ENCODE measurements at places on chromosomes 3 and 15.

DNA sequence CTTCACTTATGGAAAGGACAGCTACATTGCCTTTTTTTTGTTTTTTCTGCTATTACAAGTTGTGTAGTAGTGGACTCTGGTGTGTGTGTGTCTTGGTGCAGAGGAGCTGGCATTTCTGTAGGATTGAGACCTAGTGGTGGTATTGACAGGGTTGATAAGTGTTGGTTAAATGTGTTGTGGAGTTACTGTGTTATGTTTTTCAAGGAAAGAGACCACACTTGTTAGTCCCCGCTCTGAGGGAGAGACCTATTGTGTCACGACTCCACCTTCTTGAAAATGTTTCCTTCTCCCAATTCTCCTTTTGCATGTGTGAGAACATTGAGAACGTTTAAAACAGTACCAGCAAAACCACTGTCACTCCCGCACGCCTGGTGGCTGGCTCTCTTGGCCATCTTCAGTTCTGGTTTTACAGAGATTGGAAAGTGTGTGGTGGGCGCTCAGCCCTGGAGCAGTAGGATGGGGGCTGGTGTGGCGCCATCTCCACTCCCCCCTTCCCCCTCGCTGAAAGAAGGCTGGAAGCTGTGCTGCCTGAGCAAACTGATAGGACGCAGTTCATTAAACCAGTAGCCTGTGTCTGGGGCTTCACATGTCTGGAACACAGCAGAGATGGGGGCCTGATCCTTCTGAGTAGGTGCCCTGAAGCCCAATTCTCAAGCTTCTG, 5.5 kb downstream of the KLF13 start:
- no peak for DNase-seq

GRCh38 chr15:57866149-57866736, 159.7 kb downstream of the POLR2M start:
- peak; percentile 43 for DNase-seq

GRCh38 chr3:188064831-188065493, 89.0 kb upstream of the LPP start:
- no peak for DNase-seq

DNA sequence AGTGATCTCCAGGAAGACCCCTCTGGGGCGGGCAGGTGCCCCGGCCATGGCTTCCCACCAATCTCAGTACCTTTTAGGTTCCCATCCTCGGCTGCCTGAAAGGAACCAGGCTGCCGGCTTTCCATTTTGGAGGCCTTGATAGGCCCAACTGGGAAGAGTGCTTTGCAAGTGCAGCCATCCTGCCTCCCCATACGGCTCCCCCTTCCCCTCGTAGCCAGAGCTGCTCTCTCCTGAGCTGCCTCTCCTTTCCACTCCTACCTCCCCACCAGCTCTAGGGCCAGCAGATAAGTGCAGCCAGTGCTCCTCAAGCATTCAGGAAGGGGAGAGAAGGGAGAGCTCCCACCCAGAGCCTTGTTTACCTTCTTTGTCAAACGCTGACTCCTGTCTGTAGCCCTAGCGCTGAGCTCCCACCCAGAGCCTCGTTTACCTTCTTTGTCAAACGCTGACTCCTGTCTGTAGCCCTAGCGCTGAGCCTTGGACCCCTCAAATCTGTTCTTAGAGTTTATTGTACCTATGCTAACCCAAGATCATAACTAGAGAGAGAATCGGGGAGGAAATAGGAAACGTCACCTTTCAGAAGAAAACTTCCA, 133.0 kb downstream of the LRRK1 start:
- DNase-seq, result no peak

GRCh38 chr15:78914027-78914764, 30.6 kb downstream of the CTSH start:
- no peak for DNase-seq

- DNase-seq, result peak; percentile 28
Observed at GRCh38 chr15:58066042-58066867, 744 bp upstream of the ALDH1A2 start.

DNA sequence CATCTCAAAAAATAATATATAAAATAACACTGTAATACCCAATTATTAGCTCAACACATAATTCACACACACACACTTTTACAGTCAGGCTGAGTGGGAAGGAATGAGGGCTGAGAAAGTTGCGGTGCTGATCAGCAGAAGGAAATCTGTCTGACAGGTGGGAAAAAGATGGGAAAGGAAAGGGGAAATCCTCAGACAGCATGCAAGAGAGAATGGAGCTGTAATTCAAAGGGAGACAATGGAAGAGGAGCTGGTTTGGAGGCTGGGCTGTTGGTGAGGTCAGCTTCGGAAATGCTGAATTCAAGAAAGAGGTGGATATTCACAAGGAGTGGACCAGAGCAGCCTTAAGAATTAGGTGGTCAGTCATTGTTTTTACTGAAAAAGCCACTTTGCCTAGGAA, 121.6 kb upstream of the LMOD3 start:
- no peak for DNase-seq

DNA sequence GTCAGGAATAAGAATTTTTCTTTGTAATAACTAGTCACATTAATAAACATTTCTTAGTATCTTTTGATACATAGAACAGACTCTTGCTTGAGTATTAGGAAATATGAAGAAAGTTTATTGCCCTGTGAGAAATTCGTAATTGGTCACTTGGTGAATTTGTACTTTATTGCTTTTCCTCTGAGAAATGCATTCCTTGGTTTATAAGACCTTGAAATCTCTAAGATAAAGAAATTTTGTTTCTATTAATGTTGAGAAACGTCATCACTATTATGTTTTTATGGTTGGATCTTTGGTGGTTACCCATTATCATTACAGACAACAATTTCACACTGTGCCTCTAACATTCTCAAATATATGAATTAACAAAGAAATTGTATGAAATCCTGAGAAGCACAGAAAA, 652.0 kb upstream of the NECTIN3 start:
- DNase-seq, result no peak

- DNase-seq, result no peak
Observed at GRCh38 chr3:72690629-72691028, 157.6 kb downstream of the SHQ1 start.

DNA sequence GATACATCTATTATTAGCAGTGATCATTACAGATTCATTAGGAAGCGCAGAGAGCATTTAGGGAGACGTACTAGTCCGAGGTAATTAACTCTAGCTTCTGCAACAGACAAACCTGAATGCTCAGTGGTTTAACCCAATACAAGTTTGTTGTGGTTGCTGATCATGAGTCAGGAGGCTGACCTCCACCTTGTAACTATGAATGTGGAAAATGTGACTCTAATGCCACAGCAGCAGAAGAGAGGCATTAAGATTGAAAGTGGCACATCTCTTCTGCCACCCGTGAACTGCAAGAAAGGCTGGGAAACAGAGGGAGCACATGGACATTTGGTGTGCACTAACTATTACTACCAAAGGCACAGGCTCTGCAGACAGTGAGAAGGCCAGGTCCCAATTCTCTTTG, 71.2 kb upstream of the C3orf80 start:
- DNase-seq, result no peak

GRCh38 chr15:36605604-36606263, 26.3 kb downstream of the CDIN1 start:
- no peak for DNase-seq

DNA sequence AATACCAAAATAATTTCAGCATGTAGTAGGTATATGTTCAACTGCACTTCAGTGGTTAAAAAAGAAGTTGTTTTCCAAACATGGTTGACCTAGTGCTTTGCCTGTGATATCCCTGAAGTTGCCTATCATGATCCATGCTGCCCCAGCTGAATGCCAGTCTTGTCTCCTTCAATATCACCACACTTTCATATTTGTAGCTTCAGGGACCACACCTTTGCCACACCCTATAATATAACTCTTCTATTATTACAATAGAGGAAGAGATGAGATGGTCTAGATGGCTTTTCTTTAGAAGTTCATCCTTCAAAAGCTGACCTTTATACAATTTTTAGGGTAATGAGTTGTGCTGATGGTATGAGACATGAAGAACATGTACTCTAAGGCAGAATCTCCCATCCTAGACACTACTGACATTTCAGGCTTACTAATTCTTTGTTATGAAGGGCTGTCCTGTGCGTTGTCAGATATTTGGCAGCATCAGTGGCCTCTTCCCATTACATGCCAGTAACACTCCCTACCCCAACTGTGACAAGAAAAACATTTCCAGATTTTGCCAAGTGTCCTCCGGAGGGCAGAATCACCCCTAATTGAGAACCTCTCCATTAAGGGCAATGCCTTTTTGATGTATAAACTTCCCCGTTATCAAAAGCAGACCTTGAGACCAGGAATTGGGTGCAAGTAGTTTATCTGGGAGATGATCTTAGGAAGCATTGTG, 76.2 kb upstream of the PLCL2 start:
- DNase-seq, result no peak

- DNase-seq, result no peak
Observed at GRCh38 chr15:56242576-56243162, 1.0 kb downstream of the RFX7 start.

- DNase-seq, result no peak
Observed at GRCh38 chr3:101890716-101891115, 41.4 kb downstream of the NFKBIZ start.

DNA sequence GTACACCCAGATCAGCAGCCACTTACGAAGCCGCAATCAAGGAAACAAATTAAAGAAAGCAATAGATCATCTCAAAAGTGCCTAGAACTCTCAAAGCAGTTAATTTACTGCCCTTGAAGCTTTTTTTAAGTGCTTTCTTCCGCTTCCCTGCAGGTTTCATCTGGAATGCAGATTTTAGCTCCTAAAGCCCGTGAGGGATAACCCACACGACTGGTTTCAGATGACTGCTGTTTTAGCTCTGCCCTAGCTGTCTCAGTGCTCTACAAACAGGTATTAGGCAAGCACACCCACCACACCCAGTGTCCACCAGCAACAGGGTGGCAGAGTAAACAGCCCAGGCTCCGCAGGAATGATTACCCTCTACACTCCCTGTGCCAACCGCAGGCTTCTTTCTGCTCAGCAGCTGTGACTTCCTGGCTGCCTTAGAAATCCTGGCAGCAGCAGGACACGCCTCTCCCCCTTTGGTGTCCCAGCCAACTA, 126.0 kb downstream of the FMN1 start:
- DNase-seq, result no peak

DNA sequence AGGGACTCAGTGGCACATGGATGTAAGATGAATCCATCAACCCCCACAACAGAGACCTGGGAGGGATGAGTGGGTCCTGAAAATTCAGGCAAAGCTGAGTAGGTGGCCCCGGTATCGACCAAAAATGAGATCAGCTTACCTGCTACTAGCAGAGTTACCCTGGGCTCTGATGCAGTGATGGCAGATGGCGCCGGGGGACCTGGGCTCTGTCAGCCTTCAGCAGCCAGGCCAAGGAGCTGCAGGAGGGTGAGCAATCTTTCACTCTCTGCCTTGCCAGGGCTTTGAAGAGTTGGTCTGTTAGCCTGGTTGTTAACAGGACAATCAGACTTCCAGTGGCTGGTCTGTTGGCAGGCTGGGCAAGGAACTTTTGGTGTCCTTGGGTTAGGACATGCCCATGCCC, 1054.8 kb downstream of the SI start:
- no peak for DNase-seq

DNA sequence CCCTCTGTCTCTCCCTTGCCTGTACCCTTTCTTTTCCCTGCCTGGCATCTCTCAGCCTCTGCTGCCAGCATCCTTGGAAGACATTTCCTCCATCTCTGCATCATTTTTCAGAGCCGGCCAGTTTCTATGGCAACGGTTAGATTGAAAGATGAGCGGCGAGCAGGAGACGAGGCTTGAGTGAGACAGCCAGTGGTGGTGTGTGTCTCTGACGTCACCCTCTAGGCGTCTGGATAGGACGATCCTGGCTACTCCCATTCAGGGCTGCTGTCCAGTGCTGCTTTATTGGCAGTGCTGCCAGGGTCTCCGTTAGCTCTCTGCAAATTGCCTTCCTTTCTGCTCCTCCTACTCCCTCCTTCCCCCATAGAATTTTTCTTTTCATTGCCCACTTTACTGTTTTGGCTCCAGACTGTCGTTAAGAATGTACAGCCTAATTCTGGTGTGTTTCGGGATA, 57.9 kb downstream of the TRAK1 start:
- DNase-seq, result no peak

- DNase-seq, result no peak
Observed at GRCh38 chr15:73648014-73648295, 14.8 kb upstream of the NPTN start.

DNA sequence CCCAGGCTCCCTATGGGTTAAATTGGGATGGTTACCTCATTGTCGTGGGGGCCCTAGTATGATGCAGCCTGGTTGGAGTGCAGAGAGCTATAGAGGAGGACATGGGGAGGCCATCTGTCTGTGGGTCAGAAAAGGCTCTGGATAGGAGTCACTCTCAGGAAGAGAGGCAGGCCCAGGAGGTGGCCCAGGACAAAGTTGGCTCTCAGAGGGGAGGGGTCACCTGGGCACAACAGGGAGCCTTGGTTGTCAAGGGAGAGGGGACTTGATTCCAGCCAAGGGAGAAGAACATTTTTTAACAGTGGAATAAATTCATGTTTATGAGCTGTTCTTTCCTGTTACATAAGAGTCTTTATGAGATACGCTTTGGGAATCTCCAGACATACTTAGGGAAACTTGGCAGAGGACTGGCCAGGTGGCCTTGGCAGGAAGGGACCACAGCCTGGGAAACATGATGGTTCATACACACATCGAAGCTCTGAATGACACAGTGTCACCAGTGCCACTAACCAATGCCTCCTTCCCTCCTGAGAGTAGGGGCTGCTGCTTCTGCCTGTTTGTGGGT, 27.5 kb upstream of the LCTL start:
- no peak for DNase-seq

DNA sequence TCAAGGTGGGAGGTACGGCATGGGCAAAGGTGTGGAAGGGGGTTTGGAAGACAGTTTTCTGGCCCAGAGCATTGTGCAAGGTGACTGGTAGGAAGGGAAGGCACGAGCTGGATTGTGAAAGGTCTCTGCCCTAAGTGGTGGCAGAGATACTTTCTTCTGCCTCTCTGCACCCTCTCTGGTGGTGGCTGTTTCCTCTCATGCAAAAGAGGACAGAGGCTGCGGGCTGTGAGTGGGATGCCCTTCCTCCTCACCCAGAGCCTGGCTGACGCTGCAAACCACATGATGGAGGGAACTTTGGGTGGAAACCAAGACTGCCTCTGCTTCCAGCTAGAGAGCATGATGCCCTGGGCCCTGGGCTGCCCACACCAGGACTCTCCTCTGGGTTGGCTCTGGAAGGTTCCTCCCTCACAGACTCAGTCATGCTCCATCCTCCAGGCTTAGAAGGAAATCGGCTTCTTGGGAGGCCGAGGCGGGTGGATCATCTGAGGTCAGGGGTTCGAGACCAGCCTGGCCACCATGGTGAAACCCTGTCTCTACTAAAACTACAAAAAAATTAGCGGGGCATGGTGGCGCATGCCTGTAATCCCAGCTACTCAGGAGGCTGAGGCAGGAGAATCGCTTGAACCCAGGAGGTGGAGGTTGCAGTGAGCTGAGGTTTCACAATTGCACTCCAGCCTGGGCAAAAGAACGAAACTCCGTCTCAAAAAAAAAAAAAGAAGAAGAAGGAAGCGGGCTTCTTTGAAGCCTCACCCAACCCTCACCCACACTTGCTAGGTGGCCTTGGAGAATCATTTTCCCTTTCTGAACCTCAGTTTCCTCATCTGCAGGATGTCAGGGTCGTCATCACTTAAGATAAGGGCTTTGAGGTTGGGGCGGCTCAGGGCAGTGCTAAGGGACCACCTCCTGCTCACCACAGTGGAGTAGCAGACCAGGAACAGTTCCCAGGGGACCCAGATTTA, 8.3 kb downstream of the PSTPIP1 start:
- DNase-seq, result peak; percentile 67

All from activated T-helper 2 cell treated with anti-CD3 and anti-CD28 coated beads, Interferon-gamma antibody, Interleukin-2, Interleukin-4, amounts not matched to agents 10 μg/mL and 5 μg/mL and 100 μg/mL, durations not matched to agents 14 hours and 24 hours and 36 hours (primary cell).